ENCODE measurements at places on chromosomes 4 and X. TPM values are rescaled to one million over a fixed set of nuclear protein-coding genes. Genes with fewer than 3 reads are reported as not detected.

- H3K4me1 ChIP-seq = peaks cover 4% of the 10 kb centered on the region
- no peak overlapping the region for H3K4me3 ChIP-seq
- no peaks in the 10 kb centered on the region for H3K27me3 ChIP-seq
- no peaks in the 10 kb centered on the region for H3K36me3 ChIP-seq
Measured at GRCh38 chr4:15418956-15419355, 8.9 kb upstream of the C1QTNF7 start.

GATA1 gene
- total RNA-seq = 0.55 TPM

- no peaks in the 10 kb centered on the region for H3K4me1 ChIP-seq
- H3K27ac ChIP-seq = no peak overlapping the region
- H3K27me3 ChIP-seq = no peaks in the 10 kb centered on the region
Measured at GRCh38 chr4:10587697-10588096, 96.9 kb downstream of the CLNK start.

DNA sequence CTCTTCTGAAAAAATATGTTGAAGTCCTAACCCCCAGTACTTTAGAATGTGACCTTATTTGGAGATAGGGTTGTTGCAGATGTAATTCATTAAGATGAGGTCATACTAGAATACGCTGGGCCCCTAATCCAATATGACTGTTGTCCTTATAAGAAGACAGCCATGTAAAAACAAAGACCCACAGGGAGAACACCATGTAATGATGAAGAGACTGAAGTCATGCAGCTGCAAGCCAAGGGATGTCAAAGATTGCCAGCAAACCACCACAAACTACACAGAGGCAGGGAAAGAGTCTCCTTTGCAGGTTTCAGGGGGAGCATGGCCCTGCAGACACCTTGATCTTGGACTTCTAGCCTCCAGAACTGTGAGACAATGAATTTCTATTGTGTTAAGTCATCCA, 37.4 kb downstream of the CXorf58 start:
- no peaks in the 10 kb centered on the region for H3K4me1 ChIP-seq
- no peaks in the 10 kb centered on the region for H3K27me3 ChIP-seq
- no peak overlapping the region for H3K4me3 ChIP-seq
- no peak for DNase-seq
- no peaks in the 10 kb centered on the region for H3K36me3 ChIP-seq

SLITRK4 gene
- total RNA-seq = 0.47 TPM

DNA sequence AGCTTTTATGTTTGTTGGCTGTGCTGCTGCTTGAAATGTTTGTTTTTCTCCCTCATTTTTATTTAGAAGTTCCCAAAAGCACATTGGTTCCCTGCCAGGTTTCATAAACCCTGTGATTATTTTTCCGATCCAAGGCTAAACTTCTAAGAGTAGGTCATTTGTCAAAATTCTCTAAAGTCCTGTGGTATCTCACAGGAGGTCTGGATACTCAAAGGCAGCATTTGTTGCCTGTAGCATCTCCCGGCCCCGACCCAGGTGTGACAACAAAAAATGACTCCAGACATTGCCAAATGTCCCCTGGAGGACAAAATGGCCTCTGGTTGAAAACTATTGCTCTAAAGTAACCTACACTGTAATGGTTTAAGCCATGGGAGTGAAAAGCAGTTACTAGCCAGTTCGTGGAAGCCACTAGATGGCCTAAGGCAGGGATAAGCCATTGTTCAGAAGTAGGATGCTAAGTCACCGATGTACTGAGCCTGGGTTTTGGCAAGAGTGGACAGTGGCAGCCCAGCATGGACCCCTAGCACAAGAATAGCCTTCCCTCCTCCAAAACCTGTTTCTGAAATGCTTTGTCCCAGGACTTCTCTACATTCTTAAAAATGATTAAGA, 256.1 kb downstream of the THOC2 start:
- no peaks in the 10 kb centered on the region for H3K27me3 ChIP-seq
- H3K27ac ChIP-seq = no peak overlapping the region
- H3K4me1 ChIP-seq = no peaks in the 10 kb centered on the region
- no peaks in the 10 kb centered on the region for H3K36me3 ChIP-seq
- H3K4me3 ChIP-seq = no peak overlapping the region
- no peak for DNase-seq

SH3TC1 gene
- 46.1 TPM for total RNA-seq

ADAMTS3 gene
- 3.1 TPM for total RNA-seq

CSAG1 gene
- total RNA-seq = not detected

- H3K27me3 ChIP-seq = peaks cover 41% of the 10 kb centered on the region
- DNase-seq = no peak
- H3K4me1 ChIP-seq = peaks cover 9% of the 10 kb centered on the region
Measured at GRCh38 chr4:5018603-5019002, 655 bp downstream of the CYTL1 start.

GRCh38 chr4:94605241-94605805, 152.4 kb upstream of the BMPR1B start:
- no peaks in the 10 kb centered on the region for H3K36me3 ChIP-seq
- no peak overlapping the region for H3K27ac ChIP-seq
- DNase-seq = no peak
- no peak overlapping the region for H3K4me3 ChIP-seq

- H3K4me1 ChIP-seq = no peaks in the 10 kb centered on the region
- DNase-seq = no peak
- peaks cover 6% of the 10 kb centered on the region for H3K27me3 ChIP-seq
- no peak overlapping the region for H3K27ac ChIP-seq
- no peak overlapping the region for H3K4me3 ChIP-seq
Measured at GRCh38 chrX:38335382-38335781, 8.1 kb upstream of the RPGR start.

GRCh38 chr4:168674866-168675265, 178.0 kb downstream of the PALLD start:
- H3K27me3 ChIP-seq = no peaks in the 10 kb centered on the region
- no peak for DNase-seq
- H3K36me3 ChIP-seq = no peaks in the 10 kb centered on the region
- no peak overlapping the region for H3K4me3 ChIP-seq
- no peaks in the 10 kb centered on the region for H3K4me1 ChIP-seq
- H3K27ac ChIP-seq = no peak overlapping the region

CCDC110 gene
- total RNA-seq = 2.1 TPM

FAM9C gene
- not detected for total RNA-seq

ATP1B4 gene
- not detected for total RNA-seq
